T47D (cell line): ENCODE measurements at places on chromosomes 2 and 18.

DNA sequence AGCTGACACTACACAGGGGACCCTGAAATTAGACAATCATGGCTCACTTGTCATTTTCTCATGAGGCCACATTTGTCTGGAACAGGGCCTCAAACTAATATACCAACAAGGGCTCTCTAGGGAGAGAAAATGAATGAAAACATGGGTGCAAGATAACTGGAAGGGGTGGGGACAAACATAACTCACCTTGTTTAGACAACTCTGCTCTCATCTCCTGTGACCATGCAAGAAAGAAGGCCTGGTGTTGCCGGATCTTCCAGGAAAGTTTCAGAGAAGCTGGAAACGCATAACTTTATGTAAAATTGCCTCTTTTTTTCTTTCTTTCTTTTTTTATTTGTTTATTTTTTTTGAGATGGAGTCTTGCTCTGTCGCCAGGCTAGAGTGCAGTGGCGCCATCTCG lies 80.4 kb upstream of the SPRED2 start:
- DNase-seq, result no peak

GRCh38 chr18:46649071-46649862 lies 7.8 kb downstream of the LOXHD1 start:
- DNase-seq, result no peak

- DNase-seq, result no peak
Observed at GRCh38 chr2:218471036-218471435, 52.1 kb downstream of the VIL1 start.

GRCh38 chr2:174835797-174836255 lies 71.6 kb upstream of the CHRNA1 start:
- DNase-seq, result no peak

GRCh38 chr18:13217466-13217961 lies 1.0 kb upstream of the LDLRAD4 start:
- DNase-seq, result peak; percentile 28
